Bone marrow (tissue), 2 donors: ENCODE measurements at places on chromosomes 16 and 17.

DNA sequence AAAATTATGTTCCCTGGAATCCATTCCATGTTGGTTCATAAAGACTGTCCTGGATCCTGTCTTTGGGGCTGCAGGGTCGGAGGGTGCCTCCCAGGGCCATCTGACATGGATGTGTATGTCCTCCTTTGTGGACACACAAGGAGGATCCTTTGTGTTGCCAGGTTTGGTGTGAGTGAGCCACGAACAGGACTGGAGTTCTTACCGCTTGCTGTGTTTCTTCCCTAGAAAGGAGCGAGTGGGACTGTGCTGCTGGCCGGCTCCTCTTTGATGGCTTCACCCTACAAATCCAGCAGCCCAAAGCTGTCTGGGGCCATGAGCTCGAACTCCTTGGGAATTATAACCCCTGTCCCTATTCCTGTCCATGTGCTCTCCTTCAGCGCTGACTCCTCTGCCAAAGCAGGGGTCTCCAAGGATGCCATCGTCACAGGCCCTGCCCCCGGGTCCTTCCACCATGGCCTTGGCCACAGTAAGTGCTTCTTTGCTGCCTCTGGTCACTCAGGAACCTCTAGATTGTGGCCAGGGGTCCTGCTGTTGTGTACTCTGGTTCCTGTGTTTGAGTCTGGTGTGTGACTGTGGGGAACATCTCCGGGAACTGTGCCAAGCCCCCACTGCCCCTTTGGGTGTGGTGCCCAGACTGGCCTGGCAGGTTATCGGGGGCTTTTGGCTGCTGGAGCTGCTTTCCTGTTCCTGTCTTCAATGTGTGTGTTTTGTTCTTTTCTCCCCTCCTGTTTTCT, 29.5 kb downstream of the UBN1 start:
- DNase-seq = no peak

- DNase-seq = no peak
Observed at GRCh38 chr17:12691173-12691572, 25.5 kb downstream of the MYOCD start.

GRCh38 chr17:49327835-49328784, 33.9 kb downstream of the ZNF652 start:
- DNase-seq = no peak

- no peak for DNase-seq
Observed at GRCh38 chr17:10052106-10052813, 146.1 kb downstream of the GAS7 start.

- DNase-seq = no peak
Observed at GRCh38 chr16:20301840-20302239, 25.5 kb downstream of the GP2 start.

DNA sequence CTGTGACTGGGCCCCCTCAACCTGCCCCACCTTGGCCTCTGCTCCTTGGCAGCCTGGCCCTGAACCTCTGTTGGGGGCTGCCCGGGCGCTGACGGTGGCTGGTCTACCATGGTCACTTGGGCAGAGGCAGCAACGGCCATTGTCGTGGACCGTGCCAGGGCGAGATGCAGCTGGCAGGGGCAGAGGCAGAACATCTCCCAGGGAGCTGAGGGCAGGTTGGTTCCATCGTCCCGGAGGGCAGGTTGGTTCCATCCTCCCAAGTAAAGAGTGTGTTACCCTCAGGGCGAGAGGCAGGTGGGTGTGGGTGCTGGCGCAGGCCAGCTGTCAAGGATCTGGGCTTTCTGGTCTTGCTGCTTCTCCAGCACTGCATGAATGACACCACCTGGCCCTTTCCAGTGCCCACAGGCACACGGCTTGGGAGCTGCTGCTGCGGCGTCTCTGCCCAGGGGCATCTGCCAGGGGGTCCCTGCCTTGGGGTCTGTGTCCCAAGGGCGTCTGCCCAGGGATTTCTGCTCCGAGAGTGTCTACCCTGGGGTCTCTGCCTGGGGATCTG, 12.0 kb downstream of the ACSF3 start:
- no peak for DNase-seq

GRCh38 chr16:11170696-11171447, 85.1 kb downstream of the SOCS1 start:
- DNase-seq = no peak

- no peak for DNase-seq
Observed at GRCh38 chr16:87123356-87124001, 193.7 kb downstream of the C16orf95 start.

DNA sequence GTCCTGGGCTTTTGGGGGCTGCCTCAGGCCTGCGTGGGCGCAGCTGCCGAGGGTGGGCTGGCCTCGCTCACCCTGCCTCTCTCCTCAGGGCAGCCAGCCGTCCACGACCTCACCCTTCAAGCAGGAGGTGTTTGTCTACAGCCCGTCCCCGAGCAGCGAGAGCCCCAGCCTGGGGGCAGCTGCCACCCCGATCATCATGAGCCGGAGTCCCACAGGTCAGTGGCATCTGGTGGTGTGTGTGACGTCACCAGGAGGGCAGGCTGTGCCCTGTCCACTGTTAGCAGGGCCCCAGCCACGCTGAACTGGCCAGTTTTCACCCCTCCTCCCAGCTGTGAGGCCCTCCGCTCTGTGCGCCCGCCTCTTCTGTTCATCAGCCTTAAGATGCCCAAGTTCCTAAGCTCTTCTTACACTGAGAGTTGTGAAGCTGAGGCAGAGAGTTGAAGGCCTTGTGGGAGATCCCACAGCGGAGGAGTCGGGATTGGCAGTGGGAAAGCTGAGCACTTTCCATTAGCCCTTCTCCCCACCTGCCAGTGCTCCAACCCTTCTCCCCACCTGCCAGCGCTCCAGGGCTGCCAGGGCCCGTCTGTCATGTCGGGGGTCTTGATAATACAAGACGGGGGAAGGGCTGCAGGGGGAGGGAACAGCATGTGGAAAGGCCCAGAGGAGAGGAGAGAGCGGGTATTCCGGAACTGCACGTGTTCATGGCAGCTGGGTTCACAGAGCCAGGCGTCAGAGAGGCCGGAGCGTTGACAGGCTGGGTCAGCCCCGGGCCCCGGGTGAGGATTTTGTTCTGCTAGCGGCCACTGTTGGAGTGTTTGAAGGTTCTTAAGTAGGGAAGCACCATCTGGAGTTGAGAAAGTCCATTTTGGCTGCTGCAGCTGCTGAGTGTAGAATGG, 36.3 kb downstream of the OR1D5 start:
- DNase-seq = no peak

GRCh38 chr17:1423456-1424135, 23.6 kb upstream of the YWHAE start:
- DNase-seq = no peak

DNA sequence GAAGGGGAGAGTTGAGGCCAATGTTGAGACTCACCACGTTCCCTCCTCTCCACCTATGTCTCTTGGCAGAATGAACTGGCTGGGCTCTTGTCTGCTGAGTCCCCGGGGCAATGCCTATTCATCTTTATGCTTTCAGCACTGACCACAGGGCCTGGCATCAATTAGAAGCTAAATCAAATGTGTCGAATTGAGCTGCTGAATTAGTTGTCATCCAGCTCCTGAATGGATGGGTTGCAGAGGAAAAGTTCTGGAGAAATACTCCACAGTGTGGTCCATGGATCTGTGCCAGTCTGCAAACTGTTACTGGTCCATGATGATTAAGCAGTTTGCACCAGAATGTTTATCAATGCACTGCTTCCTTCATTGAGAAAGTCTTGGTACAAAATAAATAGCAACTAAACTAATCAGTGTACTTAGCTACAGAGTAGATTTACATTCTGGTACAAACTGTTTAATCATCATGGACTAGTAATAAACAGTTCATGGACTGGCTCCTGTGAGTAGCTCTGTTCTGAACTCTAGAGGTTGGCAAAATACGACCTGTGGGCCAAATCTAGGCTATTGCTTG, 4.6 kb downstream of the CNGB1 start:
- no peak for DNase-seq

DNA sequence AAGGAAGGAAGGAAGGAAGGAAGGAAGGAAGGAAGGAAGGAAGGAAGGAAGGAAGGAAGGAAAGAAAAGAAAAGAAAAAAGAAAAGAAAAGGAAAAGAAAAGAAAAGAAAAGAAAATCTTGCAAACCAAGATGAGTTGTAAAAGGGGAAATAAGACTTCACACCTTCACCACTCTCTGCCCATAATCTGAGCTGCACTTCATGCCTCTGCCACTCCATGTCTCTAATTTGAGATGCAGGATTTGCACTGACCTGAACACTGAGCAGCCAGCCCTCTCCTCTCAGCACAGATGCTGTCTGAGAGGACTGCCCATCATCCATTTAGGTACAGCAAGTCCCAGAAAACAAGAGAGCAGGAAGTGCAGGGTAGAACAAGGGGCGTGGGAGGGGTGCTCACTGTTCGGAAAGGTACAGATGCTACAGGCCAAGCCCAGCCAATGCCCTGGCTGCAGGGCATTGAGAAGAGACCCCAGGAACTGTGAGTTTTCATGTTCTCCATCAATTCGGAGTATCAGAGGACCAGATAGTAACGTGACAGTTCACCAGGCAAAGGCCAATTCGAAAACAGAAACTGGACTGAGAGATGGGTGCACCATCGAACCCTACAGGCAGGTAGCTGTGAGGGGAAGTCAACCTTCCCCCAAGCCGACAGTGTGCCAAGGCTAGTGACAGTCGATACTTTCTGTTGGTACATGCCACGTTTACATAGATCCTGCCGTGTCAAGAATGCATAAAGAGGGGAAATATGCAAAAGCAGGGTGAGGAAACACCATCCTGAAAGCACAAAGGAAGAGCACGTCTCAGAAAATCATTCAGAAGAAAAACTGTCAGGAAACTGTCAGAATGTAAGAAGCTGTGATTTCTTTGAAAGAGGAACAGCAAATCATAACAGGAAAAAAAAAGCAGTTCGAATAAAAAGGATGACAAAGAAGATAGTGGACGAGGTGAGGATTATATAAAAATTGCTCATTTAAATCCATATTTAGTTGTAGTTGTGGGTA, 142.0 kb upstream of the RCVRN start:
- DNase-seq = no peak

GRCh38 chr17:32112416-32112815, 29.9 kb upstream of the RHOT1 start:
- DNase-seq = no peak

DNA sequence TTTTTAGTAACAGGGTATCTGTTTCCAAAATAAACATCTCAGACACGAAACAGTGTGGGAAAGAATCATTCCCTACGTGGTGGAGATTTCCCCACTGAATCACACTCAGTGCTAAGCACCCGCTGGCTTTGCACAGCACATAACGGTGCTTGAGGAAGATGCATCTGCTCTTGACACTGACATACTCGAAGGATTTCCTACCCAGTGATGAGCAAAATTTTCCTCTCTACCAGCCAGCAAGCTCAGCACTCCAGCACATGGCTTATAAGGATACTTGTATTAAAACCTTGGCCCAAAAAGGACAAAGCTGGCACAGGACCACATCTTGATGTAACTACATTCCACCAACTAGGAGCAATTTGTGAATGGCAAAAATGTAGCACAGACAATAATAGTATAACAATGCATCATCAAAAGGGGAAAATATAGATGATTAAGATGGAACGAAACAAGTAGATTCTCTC, 59.0 kb downstream of the ANKFY1 start:
- DNase-seq = no peak

DNA sequence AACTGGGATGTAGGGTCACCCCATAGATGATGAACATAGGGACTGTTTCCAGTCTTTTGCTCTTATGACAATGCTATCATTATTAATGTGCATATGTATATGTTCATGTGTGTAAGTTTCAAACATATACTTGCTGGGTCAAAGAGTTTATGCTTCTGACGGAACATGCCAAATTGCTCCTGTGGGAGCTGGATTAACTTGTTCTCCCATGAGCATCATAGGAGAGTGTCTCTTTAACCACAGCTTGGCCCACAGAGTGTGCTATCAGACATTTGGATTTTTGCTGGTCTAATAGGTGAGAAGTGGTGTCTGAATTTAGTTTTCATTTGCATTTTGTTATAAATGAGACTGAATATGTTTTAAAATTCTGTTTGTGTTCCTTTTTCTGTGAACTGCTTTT, 22.3 kb upstream of the ADORA2B start:
- DNase-seq = no peak

GRCh38 chr17:40178021-40178601, 841 bp downstream of the RAPGEFL1 start:
- DNase-seq = no peak

GRCh38 chr16:84308120-84308519, 13.4 kb downstream of the WFDC1 start:
- no peak for DNase-seq

GRCh38 chr17:21252289-21252795, 868 bp downstream of the NATD1 start:
- no peak for DNase-seq

- DNase-seq = no peak
Observed at GRCh38 chr16:3732171-3732570, 14.8 kb upstream of the TRAP1 start.

DNA sequence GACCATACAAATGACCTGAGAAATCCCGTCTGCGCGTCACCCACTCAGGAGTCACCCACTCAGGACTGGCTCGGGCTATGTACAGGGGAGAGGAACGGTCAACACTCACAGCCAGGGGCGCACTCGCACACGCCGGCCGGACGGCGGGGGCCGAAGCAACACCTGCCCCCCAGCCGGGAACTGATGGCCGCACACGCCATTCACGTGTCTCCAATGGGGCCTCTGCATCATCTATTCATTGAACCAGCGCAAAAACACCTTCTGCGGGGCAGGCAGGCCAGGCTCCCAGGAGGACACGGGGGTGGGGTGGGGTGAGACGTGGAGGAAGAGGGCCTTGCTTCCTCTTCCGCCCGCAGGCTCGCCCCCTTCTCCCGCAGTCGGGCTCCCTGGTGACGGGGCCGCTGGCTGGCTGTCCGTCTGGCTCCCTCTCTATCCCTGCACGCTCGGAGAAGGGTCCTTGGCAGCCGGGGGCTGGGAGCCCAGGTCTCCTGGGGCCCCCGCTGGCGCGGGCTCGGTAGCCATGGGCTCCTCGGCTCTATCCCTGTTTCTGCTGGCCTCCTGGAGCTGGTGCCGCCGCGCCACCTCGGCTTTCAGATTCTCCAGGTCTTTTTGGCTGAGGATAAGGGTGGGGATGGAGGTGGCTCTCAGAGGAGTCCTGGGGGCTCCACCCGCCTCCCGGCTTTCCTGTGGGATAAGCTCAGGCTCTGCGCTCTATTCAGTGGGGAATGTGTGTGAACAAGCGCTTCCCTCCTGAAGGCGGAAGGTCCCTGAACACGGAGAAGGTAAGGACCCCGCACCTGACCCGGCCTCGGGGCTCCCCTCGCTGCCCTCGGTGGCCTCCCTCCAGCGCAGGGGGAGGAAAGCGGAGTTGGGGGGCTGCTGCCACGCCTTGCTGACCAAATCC, 21.1 kb downstream of the CLUH start:
- no peak for DNase-seq

GRCh38 chr17:43540821-43541674, 5.1 kb downstream of the ETV4 start:
- no peak for DNase-seq

GRCh38 chr17:35790841-35791240, 4.6 kb downstream of the MMP28 start:
- DNase-seq = no peak
